T-helper 17 cell (primary cell): ENCODE measurements at places on chromosomes 7 and 10.

GRCh38 chr10:43691485-43691884 lies 42.8 kb upstream of the ZNF32 start:
- no peak for DNase-seq

DNA sequence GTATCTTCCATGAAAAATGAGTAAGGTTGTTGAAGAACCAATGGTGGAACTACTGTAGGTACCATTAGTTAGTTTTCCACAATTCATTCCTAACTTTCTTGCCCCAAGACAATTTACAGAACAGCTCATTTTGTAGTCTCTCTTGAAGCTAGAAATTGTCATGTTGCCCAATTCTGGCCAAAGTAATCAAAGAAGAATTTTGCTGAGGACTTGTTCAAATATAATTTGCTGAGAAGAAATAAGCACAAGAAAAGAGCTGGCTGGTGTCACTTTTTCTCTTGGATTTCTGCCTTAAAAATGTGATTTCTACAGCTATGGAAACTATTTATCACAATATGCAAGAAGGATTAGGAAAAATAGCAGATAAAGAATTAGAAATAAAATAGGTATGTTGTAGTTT lies 199.2 kb upstream of the SEMA3A start:
- DNase-seq: no peak

DNA sequence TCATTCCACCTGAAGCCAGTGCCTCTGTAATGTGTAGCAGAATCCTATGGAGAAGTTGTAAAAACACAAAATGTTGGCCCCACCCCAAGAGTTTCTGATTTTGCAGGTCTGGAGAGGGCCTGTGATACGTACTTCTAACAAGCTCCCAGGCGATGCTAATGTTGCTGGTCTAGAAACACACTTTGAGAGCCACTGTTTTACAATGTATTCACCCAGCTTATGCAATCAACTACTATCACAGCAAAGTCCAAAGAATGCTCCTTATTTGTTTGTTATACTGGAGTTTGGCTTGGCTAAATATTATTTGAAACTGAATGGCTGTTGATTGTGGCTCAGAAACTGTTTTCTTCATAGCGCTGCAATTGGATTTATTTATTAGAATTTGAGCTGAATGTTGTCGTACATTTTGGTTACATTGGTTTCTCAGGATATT lies 44.3 kb downstream of the DNAJB9 start:
- no peak for DNase-seq

DNA sequence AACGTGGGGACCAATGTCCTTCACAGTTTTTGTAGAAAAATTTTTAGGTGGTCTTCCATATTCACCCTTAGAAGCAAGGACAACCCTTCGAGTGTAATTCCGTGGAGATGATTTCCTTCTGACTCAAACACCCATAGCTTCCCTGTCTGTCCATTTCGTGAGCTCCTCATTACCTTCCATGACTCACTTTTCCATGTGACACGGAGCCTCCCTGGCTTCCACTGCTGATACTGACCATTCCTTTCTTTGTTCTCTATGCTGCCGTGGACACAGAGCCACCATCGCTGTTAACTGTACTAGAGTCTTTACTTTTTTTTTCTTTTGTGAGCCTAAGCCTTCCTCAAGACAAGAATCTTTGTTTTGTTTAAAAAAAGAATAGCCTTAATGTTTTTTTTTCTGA lies 12.5 kb upstream of the ARMS2 start:
- DNase-seq: no peak

GRCh38 chr10:83724471-83725241 lies 414.7 kb upstream of the GHITM start:
- DNase-seq: no peak

- no peak for DNase-seq
Observed at GRCh38 chr10:6739530-6740174, 159.6 kb upstream of the PRKCQ start.

- no peak for DNase-seq
Observed at GRCh38 chr10:91012502-91012901, 91.6 kb upstream of the ANKRD1 start.

DNA sequence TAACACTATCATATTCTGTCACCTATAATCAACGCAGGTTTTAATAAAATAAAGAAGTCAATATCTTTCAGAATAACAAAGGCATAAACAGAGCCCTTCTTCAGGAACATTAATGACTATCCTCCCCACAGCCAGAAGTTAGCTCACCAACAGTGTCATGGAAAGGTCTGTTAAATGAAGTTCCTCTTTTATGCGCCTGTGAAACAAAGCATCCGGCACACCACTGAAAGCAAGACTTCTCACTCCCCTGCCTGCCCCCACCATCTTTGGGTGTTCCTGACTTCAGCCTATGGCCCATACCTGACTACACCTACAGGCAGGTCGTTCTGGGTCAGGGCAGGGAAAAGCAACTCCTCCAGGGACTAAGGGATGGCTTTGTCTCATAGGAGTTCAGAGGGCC lies 205.4 kb downstream of the FANK1 start:
- DNase-seq: no peak

DNA sequence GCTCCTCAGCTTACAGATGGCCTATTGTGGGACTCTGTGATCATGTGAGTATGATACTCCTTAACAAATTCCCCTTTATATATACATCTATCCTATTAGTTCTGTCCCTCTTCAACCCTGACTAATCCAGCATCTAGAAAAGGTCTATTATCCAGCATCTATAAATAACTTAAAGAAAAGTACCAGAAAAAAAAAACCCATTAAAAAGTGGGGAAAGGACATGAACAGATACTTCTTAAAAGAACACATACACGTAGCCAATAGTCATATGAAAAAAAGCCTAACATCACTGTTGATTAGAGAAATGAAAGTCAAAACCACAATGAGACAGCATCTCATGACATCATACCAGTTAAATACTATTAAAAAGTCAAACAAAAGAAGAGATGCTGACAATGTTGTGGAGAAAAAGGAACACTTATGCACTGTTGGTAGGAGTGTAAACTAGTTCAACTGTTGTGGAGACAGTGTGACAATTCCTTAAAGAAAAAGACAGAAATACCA lies 549.5 kb upstream of the GRM3 start:
- no peak for DNase-seq

DNA sequence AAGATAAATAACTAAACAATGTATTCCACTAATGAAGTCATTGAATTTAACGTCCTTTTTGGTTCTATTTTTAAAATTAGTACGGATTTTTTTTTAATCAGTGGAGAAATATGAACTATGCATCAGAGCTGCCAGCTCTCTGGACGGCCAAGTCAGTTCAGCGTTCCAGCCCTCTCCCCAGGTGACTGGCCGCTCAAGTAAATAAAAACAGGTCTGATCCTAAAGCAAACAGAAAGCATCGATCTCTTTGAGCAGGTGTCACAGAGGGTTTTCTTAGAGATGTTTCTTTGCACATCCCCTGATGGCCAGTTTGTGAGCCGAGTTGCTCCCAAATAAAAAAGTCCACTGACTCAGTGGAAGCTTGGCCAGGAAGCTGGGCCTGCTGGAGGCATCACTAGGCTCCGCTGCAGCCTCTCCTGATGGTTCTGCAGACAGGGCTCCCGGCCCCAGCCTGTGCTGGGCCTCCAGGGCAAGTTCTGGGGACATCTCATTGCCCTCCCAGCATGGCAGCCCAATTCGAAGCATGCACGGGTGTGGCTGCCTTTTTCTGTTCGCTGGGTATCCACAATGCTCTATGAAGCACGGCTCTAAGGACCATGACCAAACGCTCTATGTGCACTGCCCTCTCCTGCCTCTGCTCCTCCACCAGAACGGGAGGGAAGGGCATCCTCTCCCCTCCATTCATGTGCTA lies 74.7 kb upstream of the PPP2R2D start:
- DNase-seq: no peak

DNA sequence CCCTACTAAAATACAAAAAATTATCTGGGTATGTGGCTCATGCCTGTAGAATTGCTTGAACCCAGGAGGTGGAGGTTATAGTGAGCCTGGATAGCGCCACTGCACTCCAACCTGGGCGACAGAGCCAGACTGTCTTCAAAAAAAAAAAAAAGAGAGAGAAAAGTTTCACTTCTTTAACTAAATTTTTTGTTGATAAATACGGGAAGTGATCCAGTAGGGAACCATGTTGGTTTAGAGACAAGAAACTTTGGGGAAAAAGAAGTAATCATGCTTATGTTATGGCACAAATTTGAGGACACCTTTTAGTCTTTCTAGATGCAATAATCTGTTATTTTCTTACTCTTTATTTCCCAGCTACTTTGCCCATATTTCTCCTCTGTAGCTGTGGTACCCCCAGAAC lies 309.7 kb downstream of the TYW1 start:
- DNase-seq: no peak

DNA sequence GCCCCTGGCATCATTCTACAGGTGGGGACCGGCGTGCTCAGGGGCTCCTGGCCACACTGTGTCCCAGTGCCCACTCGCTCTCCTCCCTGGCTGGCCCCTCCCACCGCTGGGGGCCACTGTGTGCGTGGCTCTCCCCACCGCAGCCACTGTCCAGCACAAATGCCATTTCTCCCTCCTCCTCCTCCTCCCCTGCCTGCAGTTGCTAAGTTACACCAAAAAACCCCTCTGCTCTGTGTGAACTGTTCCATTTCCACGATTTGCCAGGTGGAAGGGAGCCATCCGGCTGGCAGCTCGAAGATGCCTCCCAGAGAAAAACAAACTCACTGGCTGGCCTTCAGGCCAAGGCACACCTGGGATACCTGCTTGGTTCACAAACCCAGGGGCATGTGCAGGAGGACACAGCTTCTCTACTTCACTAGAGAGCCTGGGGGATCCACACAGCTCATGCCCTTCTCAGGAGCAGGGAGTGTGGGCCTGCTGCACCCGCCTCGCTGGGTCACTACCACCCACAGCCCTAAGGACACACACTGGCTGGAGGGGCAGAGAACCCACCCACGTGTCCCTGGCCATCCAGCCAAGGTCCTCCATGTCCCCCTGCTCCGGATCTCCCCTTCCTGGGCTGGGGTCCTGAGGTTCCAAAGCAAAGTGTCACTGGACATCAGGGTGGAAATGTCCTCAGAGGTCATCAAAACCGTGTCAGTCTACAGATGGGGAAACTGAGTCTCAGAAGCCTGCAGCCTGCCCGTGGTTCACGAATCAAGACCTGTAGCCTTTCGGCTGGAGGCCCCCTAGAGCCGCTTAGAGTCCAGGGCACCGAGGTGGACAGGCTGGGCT lies 1.7 kb downstream of the RASGEF1A start:
- no peak for DNase-seq

DNA sequence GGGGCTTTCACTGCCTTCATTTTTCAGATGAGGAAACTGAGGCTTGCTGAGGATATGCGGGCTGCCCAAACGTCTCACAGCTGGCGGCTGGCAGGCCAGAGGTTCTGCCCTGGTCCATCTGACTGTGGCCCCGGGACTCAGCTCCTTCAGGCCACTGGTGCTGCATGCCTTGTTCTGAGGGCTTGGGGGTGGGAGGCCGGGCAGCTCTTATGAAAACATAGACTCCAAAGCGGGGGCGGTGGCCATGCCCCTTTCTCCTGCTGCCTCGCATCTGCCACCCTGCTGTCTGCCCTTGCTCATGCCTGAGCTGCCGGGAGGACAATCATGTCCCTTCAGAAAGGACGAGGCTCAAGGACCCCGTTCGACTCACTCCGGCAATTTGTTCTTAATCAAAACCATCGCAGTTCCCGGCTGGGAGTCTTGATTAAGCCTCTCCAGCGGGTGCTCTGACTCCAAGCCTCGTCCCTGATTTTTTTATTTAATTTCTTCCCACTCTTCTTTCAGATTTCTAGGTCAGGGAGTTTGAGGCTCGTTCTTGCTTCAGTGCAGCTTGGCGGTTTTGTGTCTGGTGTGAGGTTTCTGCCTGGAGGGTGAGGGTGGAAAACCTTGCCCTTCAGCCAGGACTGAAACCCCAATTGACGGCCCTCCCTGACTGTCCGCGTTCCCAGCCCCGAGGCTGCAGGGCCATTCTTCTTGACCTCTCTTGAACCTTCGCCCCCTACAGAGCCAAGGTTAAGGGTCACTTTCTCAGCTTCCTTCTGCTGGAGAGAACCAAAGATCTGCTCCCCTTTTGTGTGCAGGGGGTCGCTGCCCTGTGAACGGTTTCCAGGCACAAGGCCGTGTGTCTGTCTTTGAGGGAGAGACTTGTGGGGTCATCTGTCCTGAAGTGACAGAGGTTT lies 120.8 kb downstream of the DNAJB6 start:
- no peak for DNase-seq

GRCh38 chr7:94041529-94041928 lies 37.4 kb upstream of the BET1 start:
- DNase-seq: no peak

- peak; percentile 29 for DNase-seq
Observed at GRCh38 chr10:14601872-14602725, 172.6 kb downstream of the FAM107B start.

DNA sequence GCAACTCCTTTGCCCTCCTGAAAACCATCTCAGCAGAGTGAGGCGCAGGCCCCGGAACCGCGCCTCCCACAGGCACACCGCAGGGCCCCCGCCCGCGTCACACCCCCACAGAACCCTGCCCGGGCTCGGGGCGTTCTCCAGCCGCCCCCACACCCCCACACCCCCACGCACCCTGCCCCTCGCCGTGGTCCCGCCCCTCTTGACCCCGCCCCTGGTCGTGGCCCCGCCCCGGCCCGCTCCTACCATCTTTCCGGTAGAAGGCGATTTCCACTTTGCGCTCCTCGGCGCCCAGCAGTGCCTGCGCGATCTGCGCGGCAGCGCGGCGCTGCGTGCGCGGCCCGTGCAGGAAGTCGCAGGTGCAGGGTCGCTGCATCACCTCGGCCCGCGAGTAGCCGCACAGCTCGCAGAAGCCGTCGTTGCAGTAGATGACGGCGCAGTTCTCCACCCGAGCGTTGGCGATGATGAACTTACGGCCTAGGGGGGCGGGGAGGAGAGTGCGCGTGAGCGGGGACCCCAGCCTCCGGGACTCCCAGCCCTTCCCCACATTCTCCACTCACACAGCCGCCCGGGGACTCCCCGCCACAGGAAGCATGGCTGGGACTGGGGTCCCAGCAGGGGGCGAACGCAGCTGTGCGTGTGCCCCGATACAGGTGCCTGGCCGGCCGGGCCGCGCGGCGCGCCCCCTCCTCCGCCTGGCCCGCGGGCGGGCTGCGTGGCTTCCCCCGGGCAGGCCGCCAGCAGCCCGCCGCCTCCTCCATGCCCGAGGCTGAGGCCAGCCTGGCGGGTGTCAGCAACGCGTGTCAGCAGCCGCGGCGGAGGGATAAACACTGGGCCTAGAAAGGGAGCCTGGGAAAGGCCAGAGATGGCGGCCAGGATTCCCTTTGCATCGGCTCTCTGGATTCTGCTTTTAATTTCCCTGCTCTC lies 3.4 kb downstream of the KCNH2 start:
- DNase-seq: peak; percentile 77
